Mucosa of descending colon (tissue), 3 donors: ENCODE measurements at places on chromosomes 4 and X. TPM values are rescaled to one million over a fixed set of nuclear protein-coding genes. Genes with fewer than 3 reads are reported as not detected.

DNA sequence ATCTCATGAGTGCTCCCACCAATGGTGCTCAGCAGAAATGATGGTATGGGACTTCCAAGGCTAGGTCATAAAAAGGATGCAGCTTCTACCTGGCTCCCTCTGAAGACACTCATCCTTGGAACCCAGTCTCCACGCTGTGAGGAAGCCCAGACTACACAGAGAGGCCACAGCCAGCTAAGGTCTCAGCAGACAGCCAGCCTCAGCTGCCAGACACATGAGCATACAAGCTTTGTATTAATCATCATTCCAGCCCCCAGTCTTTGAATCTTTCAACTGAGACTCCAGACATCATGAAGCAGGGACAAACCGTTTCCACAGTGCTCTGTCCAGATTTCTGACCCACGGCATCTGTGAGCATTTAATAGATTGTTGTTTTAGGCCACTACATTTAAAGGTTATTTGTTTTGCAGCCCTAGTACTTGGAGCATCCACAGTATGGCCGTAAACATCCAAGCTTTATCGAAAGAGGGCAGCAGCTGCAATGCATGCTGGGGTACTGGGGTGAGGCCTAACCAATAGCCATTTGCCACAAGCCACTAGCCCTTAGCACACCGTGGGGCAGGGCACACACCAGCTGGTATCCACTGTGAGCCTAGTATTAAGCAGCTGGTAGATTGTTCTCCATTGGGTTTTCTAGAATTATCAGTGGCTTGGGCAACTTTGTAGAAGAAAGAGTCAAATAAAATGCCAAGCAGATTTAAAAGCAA lies 449.1 kb downstream of the BCOR start:
- DNase-seq, result no peak

The HEPH gene
- total RNA-seq, result 187 TPM

The TMEM35A gene
- total RNA-seq, result 1.4 TPM

DNA sequence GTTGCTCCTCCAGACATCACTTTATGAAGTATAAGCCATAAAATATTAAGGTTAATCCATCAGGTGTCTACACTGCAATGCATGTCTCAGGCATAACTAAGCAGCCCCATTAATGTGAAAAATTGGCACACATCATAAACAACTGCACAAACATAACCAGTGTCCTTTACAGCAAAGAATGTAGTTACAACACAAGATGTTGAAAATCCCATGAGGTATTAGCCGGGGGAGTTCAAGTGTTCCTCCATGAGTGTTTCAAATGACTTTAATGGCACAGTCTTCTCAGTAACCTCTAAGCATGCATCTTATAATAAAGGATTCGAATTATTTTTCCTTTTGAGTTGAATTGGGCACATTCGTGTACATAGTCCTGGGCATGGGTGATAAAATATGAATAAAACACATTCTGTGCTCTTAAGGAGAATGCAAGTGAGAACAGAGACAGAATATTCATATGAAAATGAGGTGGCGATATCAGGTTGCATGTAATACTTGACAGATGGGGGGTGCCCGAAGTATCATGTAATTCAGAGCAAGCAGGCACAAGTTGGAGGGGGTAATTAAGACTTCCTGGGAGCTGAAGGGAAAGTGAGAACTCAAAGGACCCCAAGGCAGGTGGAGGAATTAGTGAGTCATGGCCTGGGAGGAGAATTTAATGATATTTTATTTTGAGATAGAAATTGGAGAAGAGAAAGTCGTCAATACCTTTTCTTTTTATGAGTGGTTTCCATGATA lies 18.2 kb upstream of the VCX2 start:
- no peak for DNase-seq

- DNase-seq, result no peak
Observed at GRCh38 chrX:93319609-93320008, 353.8 kb downstream of the NAP1L3 start.

DNA sequence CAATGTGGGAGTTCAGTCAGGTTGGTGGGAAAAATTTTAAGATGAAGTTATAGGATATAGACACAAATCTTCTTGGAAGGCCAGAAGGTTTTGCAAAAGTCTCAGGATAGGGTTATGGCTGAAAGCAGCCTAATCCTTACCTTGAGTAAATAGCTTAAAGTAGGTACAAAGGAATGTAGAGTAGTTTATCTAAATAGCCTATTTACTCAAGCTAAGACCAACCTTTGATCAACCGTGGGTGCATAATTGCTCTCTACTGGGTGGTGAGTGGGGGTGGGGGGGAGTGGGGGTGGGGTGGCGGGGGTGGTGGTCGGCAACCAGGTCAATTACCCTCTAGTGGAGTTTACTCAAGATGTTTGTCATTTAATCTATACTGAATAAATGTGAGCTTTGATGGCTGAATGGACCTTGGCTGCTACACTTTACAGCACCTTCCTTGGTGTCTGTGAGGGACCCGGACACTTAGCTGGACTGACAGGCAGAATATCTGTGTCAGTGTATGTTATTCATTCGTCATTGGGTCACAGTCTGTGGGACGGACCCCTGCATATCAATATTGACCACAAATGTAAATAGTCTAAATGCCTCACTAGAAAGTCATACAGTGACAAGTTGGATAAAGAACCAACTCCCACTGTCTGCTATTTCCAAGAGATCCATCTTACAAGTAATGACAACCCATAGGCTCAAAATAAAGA lies 545.7 kb upstream of the PABPC4L start:
- DNase-seq, result no peak

GRCh38 chrX:103747163-103747562 lies 29.5 kb upstream of the PLP1 start:
- no peak for DNase-seq

The F11 gene
- total RNA-seq, result not detected

DNA sequence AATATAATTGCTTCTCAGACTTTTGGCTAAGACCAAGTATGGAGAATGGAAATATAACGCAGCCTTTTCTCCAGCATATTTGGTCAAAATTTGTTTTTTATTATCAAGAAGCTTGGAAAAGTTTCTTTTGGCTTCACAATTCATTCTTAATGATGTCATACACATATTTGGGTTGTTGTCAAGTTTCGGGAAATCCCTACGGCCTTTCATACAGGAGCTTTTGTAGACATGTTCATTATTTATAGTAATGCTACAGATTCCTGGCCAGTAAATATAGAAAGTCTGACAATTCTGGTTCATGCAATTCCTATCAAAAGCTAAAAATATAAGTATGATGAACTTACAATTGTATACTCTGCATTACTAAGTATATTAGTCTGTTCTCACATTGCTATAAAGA lies 112.9 kb downstream of the IRF2 start:
- DNase-seq, result no peak

DNA sequence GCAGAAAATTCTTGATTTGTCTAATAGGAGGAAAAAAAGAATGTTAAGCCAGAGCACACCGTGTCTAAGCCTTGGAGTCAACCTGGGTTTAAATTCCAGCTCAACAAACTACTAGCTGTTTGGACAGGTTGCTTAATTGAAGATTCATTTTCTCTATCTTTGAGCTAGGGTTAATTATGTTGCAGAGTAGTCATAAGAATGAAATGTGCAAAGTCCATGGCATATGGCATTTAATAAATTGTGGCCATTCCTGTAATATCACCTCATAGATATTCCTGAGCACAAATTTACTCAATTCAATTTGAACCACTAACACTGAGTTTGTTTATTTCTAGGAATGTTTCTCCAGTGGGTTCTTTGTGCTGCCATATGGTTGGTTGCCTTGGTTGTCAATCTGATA lies 4.6 kb downstream of the TMEM144 start:
- no peak for DNase-seq

- DNase-seq, result no peak
Observed at GRCh38 chrX:63058204-63058603, 292.9 kb downstream of the SPIN4 start.

DNA sequence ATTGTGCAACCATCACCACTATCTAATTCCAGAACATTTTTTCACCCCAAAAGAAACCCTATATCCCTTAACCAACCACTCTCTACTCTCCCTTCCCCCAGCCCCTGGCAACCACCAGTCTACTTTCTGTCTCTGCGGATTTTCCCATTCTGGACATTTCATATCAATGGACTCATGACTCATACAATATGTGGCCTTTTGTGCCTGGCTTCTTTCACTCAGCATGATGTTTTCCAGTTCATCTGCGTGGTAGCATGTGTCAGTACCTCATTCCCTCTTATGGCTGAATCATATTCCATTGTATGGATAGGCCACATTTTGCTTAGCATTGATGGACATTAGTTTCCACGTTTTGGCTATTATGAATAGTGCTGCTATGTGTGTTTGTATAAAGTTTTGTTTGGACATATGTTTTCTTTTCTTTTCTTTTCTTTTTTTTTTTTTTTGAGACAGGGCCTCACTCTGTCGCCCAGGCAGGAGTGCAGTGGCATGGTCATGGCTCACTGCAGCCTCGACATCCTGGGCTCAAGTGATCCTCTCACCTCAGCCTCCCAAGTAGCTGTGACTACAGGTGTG lies 335.4 kb downstream of the BCOR start:
- no peak for DNase-seq

DNA sequence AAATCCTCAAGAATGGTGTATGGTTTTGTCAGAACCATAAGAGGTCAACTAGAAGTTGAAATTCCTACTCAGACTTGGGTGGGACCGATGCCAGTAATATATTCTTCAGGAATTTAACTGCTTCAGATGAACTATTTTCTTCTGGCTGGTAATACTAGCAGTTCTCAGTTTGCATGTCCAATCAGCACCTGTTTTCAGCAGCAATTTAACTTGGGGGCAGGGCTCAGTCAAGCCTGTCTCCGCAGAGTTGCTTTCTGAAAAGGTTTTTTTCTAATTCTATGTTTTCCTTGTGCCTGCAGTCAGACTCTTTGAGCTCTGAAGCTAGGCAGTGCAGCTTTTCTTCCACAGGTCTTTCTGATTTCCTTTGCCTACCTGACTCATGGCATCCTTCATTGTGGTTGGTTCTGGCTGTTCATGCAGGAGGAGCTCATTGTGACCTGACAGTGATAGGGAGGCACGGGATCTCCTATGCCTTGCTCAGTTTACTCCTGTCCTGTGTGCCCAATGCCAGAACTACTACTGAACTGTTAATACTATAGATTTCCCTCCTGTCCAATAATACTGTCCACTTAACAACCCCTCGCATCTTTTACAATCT lies 17.3 kb upstream of the FMR1 start:
- no peak for DNase-seq

The GPR143 gene
- 0.93 TPM for total RNA-seq

DNA sequence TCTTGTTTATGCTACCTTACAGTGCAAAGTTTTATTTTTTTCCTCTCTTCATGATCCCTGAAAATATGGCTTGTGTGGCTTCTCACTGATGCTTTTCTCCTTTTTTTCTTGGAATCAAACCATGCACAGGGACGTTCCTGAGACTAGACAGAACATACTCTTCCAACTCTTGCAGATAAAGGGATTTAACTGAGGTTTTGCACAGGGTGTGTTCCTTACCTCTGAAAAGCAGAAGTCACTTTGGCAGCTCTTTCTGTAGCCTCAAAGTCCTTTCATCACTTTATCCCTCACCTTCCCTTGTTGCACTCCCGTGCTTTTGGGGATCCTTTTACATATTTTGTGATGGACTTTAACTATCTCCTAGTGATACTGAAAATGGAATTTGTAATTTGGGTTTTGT lies 300.1 kb downstream of the SPRY1 start:
- DNase-seq, result no peak
